Hypothalamus (tissue), 51 donors: ENCODE measurements at places on chromosomes 16 and 17.

DNA sequence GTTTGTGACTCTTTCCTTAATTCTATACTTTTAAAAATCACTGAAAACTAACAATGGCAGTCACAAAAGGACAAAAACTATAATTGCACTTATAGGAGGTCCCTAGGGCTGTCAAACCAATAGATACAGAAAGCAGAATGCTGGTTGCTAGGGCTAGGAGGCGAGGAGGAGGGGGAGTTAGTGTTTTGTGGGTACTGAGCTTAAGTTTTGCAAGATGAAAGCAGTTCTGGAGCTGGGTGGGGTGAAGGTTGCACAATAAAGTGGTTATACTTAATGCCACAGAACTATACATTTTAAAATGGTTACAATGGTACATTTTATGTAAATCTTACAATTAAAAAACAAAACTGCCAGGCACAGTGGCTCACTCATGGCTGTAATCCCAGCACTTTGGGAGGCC is 27.3 kb downstream of the NUBP1 start:
- DNase-seq: no peak

- no peak for DNase-seq
Observed at GRCh38 chr17:64941045-64941444, 21.8 kb upstream of the LRRC37A3 start.

DNA sequence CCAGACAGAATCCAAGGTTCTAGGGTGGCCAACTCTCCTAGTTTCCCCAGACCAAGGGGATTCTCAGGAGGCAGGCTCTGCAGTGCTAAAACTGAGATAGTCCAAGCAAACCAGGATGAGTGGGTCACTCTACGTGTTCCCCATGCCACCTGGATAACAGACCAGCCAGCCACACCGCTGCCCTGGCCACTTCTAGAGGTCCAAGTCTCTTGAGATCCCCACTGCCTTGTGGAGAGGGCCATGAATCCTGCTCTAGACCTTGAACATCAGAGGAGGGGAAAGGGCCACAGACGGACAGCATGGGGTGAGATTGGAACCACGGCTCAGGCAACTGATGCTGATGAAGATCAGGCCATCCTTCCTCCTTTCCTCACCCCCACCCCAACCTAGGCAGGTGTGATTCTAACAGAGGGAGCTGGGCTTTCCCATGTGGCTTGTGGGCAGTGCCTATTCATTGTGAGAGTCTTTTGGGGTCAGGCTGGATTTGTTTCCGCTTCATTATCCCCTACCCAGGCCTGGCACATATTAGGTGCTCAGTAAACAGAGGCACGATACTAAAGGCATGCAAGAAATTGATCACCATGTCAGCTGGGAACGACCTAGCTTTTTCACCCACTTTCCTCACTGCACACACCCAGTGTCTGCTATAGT is 16.8 kb upstream of the TVP23A start:
- DNase-seq: no peak

- no peak for DNase-seq
Observed at GRCh38 chr17:21470861-21471260, 94.7 kb downstream of the KCNJ12 start.

GRCh38 chr17:68559316-68559715 is 41.9 kb downstream of the FAM20A start:
- DNase-seq: no peak

DNA sequence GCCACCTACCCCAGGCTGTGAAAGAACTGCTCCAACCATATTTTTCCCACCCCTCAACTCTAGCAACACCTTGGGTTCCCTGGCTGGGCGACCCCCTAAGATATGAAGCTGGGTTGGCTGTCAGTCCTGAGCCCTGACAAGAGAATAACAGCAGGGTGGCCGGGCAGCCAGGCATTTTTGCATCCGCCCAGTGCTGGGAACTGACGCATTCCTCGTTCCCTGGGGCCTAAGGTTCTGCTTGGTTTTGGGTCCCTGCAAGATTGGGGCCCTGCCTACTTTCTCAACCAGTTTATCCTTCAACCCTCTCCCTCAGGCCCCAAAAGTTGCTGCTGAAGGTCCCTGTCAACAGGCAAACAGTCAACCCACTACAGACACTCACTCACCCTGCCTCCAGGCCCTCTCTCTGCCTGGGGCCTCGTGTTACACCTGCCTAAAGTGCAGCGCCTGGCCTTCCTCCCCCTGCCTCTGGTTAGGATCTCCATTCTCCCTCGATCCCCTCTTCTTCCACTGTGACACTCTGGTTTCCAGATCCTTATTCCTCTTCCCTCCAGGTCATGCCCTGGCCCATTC is 151.5 kb downstream of the STX8 start:
- DNase-seq: no peak

GRCh38 chr17:72733619-72734282 is 358.7 kb downstream of the SLC39A11 start:
- DNase-seq: no peak

GRCh38 chr16:23088018-23088417 is 61.2 kb downstream of the USP31 start:
- no peak for DNase-seq

GRCh38 chr17:80960797-80961452 is 30.7 kb upstream of the CHMP6 start:
- DNase-seq: no peak

GRCh38 chr17:60941028-60941427 is 263.4 kb downstream of the BCAS3 start:
- DNase-seq: no peak

- no peak for DNase-seq
Observed at GRCh38 chr16:89164436-89164835, 7.1 kb upstream of the CDH15 start.

- DNase-seq: no peak
Observed at GRCh38 chr16:52193441-52193840, 353.5 kb downstream of the TOX3 start.

GRCh38 chr17:78999056-78999768 is 10.4 kb downstream of the CANT1 start:
- DNase-seq: no peak

DNA sequence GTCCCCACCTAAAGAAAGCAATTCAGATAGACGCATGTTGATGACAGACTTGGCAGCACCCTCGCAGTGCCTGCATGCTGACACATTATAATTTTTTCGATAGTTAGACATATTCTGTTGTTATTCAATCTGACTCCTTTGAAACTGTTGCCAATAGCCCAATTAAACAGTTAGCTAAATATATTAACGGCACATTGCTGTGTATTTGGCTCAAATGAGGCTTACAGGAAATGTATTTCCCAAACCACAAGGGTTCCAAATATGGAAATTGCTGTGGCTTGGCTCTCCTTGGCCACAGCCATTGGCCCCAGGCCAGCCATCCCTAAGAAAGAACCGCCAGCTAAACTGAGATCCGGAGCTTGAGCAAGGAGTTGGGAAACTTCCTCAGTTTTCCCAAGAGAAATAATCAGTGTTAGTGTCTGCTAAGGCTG is 31.1 kb downstream of the C16orf82 start:
- no peak for DNase-seq

- no peak for DNase-seq
Observed at GRCh38 chr16:86664522-86665318, 86.4 kb downstream of the FOXL1 start.

GRCh38 chr17:55301521-55302406 is 37.0 kb downstream of the HLF start:
- no peak for DNase-seq

DNA sequence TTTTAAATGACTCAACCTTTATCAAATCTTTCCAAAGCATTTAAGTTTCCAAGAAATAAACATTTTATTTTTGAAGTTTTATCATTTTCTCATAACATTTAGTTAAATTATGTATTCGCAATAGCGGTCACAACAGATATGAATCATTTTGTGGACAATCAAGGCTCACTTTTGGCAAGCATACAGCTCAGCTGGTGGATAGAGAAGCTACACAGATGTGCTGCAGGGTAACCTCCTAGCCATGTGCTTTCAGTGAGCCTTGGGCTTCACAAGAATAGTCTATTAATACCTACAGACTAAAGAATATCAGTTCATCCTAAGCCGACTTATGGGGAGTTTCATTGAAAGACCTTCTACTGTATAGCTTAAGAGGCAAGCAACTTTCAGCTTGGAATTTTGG is 144.8 kb downstream of the MRTFB start:
- no peak for DNase-seq

DNA sequence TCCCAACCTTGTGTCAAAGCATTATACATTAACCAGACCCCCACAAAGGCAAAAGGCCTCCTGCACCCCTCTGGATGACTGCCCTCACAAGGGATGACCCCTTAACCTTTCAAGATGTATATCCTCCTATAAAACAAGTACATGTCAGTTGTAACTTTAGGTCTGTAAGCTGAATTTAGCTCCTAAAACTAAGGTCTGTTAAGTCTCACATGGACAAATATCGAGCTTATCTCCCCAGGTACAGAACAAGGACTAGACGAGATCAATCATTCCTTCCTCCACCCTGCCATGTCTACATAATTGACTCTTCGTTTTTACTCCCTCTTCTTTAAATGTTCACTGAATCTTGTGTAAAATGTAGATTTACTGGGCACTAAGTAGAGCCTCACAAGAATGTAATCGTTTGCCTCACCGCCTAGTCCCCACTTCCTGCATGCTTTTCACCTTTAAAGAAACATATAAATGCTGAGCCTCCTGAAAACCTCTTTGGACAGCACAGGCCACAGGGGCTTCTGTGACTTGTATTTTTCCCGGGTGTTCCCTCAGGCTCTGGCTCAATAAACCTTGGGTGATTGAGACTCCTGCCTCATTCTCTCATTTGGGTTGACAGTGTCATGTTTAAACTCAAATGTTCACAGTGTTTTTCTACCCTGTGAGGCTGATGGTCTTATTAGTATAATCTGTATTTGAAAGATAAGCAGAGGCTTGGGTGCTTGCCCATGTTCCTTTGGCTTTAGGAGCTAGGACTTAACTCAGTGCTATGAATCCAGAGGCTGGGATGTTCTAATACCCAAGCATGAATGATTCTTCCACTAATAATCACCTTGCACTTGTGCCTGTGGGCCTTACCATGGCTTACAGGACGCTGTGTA is 37.6 kb downstream of the MMD start:
- no peak for DNase-seq

GRCh38 chr16:68069511-68070248 is 15.5 kb upstream of the NFATC3 start:
- DNase-seq: no peak

DNA sequence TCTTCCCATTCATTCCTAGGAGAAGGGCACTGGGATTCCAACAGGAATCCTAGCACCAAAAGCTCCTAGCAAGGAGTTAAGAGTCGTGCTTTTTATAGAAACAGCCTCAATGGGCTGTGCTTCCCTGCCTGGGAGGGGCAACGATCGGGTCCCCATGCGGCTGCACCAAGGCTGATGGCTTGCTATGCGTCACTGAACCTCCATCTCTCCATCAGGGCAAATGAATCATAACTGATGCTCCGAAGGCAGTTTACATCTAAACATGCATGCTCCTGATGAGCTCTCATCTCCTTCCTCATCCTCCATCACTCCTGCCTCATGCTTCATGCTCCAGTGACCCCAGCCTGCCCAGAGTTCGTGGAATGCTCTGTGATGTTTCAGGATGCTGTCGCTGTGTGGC is 270.5 kb downstream of the FOXL1 start:
- no peak for DNase-seq

GRCh38 chr17:80025140-80025539 is 10.5 kb downstream of the TBC1D16 start:
- no peak for DNase-seq

GRCh38 chr16:12543700-12544476 is 259.8 kb downstream of the CPPED1 start:
- DNase-seq: no peak

GRCh38 chr16:56792967-56793366 is 63.0 kb downstream of the NUP93 start:
- no peak for DNase-seq

DNA sequence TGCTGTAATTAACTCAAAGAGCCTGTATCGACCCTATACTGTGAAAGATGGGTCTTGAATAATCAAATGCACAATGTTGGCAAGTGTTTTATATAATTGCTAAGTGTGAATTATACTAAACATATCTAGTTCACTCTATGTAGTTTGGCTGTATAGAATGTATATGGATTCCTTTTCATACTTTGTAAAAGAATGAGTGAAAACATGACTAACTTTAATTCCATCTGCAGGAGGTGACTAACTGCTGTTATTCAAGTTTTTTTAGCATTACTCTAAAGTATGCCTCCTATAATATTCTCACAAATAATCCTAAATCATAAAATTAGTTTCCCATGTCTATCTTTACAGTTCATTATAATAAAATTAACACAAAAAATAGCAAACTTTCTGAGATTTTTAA is 394.0 kb upstream of the MON1B start:
- DNase-seq: no peak

GRCh38 chr17:6135996-6136395 is 65.8 kb downstream of the WSCD1 start:
- no peak for DNase-seq

DNA sequence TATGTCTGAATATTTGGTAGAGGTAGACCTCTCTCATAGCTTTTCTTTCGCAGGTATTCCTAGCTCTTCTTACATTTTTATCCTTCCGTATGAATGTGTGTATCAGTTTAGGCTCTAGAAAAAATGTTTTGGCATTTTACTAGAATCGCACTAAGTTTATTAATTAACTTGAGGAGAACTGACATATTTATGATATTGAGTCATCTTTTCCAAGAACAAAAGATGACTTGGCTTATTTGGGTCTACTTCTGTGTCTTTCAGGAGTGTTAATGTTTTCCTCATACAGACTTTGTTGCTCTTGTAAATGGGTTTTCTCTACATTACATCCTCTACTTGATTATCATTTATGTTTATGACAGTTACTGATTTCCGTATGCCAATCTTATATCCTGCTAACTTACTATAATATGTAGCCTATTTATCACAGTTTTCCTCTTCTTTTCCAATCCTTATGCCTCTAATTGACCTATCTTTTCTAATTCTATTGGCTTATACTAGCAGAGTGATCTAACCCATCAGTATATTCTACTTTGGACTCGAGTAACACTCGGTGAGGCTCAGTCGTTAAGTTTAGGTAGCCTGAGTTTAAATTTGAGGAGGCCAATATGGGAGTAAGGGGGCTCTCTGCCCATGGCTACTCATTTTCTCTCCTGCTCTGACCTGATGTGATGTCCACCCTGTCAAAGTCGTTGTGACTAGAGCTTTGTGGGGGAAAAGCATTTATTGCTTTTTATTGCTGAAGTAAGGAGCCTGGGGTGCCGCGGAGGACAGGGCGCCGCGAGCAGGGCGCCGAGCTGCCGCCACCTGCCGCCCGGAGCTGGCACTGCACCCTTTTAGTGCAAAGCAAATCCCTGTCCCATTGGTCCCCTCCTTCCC is 20.0 kb downstream of the ST6GALNAC1 start:
- peak; percentile 30 for DNase-seq

DNA sequence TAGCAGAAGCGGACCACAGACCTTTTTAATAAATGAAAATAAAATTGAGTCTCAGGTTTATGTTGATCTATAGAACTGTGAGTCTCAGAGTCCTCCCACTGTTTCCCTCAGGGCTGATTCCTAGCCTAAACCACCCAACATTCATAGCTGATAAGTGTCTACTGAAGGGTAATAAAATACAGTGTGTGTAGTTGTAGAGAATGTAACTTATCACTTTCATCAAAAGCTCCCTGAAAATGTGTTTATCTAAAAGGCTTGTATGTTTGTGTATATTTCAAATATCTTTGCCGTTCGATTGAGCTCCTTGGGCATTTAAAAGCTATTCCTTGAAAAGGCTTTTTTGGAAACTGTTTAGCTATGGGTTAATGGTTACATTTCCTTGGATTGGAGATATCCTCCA is 740.3 kb upstream of the SOX9 start:
- no peak for DNase-seq

- no peak for DNase-seq
Observed at GRCh38 chr17:61996916-61997605, 68.0 kb downstream of the MED13 start.

GRCh38 chr16:27228621-27229501 is 25.5 kb downstream of the KDM8 start:
- no peak for DNase-seq
